Activated CD4-positive, alpha-beta T cell treated with anti-CD3 and anti-CD28 coated beads for 36 hours (primary cell): ENCODE measurements at places on chromosomes 3 and 15. TPM values are rescaled to one million over a fixed set of nuclear protein-coding genes. Genes with fewer than 3 reads are reported as not detected.

GRCh38 chr3:36579746-36580145 lies 184.6 kb downstream of the DCLK3 start:
- H3K27ac ChIP-seq: no peak overlapping the region
- H3K27me3 ChIP-seq: peaks cover 10% of the 10 kb centered on the region
- no peaks in the 10 kb centered on the region for H3K36me3 ChIP-seq
- H3K4me1 ChIP-seq: no peaks in the 10 kb centered on the region

DNA sequence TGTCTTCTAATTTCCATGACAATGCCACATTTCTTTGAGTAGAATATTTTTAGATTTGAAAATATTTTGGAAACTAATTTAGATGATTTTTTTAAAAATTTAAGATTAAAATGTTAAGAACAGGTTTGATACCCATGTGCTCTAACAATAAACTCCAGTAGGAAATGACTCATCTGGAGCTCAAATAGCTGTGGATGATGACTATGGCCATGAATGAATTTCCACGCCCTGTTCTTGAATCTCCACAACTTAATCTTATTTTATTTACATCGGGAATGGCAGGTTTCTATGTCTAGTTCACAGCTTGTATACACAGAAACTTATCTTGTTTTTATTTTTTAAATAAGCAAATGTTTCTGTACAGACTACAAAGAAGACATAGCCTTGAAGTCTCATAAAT lies 726.8 kb downstream of the NAALADL2 start:
- H3K4me3 ChIP-seq: no peak overlapping the region
- H3K4me1 ChIP-seq: no peaks in the 10 kb centered on the region
- H3K27me3 ChIP-seq: no peaks in the 10 kb centered on the region
- no peaks in the 10 kb centered on the region for H3K36me3 ChIP-seq
- H3K27ac ChIP-seq: no peak overlapping the region

ZMYND10 gene
- 1.0 TPM for total RNA-seq

DNA sequence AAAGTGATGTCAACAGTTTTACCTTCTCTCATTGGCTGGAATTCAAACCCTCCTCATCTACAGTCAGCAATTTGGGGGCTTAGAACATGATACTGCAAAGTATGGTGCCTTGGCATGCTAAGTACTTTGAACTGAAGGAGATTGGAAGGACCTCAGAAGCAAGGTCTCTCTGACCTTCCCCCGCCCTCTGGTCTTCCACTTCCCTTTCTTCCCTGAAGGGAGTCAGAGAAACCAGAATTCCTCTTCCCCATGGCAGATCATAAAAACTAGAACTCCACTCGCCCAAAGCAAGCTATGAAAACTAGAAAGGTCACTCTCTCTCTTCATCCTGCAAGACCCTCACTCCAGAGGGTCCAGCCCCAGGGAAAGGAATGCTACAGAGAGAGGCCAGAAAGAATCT lies 64.2 kb downstream of the CD200R1L start:
- no peaks in the 10 kb centered on the region for H3K4me1 ChIP-seq
- no peak overlapping the region for H3K27ac ChIP-seq
- no peak for DNase-seq
- no peak overlapping the region for H3K4me3 ChIP-seq
- no peaks in the 10 kb centered on the region for H3K36me3 ChIP-seq
